Right kidney (tissue), 9 donors: ENCODE measurements at places on chromosomes 5 and 9.

DNA sequence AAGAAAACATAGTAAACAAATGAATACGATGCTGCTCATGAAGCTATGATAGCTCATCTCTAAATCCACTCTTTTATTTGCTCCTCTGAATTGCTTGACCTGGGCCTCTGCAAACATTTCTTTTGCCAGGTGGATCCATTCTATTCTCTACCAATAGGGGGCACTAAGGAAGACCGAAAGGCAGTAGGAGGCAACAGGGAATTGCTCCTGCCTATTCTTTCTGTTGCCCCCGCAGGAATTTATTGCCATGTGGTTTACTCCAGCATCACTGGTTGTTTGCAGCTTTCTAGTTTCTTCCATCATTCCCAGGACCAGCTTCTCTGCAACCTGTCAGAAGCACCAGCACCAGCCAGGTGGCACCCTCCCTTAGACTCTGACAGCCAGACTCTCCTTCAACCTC, 5.3 kb downstream of the GAPT start:
- no peak for DNase-seq

DNA sequence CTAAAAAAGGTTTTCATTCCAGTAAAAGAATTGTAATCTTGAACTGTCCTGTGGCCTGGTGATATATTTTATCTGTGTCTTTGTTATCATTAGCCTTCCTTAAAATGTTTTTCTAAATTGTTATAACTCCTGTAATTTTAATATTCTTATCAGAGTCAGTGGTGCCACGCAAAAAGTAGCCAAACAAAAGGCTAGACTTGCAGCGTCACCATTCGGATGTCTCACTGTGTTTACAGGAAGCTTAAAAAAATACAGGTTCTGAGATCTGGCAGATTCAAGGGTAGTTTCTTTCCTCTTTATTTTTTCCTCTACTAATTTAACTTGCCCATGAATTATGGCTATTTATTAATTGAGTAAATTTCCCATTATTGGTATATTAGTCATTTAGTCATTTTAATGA, 362.3 kb downstream of the MAT2B start:
- DNase-seq: no peak

DNA sequence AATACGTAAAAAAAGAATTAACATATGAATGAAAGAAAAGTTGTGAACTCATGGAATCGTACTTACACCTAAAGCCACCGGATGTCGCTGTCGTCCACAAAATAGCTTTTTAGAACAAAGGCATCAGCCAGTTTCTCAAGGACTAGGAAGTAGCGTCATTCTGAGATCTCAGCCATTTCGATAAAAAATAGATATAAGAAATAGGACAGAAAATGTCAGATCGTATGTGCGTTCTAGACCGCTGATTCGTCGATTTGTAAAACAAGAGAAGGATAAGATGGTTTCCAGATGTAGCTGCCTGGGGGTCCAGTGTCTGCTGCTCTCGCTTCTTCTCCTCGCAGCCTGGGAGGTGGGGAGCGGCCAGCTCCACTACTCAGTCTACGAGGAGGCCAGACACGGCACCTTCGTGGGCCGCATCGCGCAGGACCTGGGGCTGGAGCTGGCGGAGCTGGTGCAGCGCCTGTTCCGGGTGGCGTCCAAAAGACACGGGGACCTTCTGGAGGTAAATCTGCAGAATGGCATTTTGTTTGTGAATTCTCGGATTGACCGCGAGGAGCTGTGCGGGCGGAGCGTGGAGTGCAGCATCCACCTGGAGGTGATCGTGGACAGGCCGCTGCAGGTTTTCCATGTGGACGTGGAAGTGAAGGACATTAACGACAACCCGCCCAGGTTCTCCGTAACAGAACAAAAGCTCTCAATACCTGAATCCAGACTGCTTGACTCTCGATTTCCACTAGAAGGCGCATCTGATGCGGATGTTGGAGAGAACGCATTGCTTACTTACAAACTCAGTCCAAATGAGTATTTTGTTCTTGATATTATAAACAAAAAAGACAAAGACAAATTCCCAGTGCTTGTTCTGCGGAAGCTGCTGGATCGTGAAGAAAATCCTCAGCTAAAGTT, at the start of gene PCDHA10:
PCDHA10 (plus strand) TSS at position 126 of the 903 bp plus-strand sequence; CDS start at position 278, 152 bp downstream.
- DNase-seq: peak; percentile 3

DNA sequence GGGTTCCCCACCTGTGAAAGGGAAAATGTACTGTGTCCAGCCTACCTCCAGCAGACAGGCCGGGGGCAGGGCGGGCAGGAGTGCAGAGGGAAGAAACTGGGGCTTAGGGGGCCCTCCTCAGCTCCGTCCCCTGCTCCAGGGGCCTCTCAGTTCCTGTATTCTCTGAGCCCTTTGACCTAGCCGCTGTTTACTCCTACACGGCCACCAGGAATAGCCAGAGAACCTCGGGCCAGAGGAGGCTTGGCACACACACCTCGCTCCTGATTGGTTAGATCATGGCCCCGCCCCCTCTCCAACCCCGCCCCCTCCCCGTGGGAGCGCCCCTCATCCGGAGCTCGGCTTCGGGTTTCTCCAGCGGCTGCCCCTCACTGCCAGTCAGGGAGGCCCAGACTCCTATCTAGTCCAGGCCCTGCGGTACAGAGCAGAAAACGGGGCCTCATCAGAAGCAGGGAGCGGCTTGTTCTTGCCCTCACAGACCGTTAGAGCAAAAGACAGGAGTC, 2.2 kb downstream of the ST6GALNAC6 start:
- peak; percentile 74 for DNase-seq

- no peak for DNase-seq
These were observed 29.4 kb upstream of the N4BP3 start for GRCh38 chr5:178083922-178084321.

GRCh38 chr9:1804128-1804865, 210.8 kb upstream of the SMARCA2 start:
- no peak for DNase-seq

GRCh38 chr5:129459777-129460671, at the start of gene ADAMTS19:
Gene ADAMTS19 (plus strand): TSS chr5:129460298. CDS start chr5:129460392, 94 bp downstream.
- peak; percentile 82 for DNase-seq

GRCh38 chr9:37035648-37036370, 1.7 kb upstream of the PAX5 start:
- DNase-seq: peak; percentile 88

DNA sequence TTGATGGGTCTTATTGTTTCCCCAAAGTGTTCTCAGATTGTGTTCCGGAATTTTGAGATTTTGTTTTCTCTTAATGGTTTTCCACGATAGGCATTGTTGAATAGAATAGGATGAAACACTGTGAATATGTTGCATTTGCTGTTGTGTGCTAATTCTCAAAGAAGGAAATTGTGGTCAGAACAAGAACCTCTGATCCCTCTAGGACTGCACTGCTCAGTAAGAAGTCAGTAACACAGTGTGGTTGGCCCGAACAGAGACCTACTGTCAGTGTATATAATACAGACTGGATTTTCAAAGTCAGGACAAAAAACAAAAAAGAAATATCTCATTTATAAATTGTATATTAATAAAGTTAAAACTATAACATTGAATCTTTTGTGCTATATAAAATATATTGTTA, 494.8 kb downstream of the MAT2B start:
- DNase-seq: no peak

DNA sequence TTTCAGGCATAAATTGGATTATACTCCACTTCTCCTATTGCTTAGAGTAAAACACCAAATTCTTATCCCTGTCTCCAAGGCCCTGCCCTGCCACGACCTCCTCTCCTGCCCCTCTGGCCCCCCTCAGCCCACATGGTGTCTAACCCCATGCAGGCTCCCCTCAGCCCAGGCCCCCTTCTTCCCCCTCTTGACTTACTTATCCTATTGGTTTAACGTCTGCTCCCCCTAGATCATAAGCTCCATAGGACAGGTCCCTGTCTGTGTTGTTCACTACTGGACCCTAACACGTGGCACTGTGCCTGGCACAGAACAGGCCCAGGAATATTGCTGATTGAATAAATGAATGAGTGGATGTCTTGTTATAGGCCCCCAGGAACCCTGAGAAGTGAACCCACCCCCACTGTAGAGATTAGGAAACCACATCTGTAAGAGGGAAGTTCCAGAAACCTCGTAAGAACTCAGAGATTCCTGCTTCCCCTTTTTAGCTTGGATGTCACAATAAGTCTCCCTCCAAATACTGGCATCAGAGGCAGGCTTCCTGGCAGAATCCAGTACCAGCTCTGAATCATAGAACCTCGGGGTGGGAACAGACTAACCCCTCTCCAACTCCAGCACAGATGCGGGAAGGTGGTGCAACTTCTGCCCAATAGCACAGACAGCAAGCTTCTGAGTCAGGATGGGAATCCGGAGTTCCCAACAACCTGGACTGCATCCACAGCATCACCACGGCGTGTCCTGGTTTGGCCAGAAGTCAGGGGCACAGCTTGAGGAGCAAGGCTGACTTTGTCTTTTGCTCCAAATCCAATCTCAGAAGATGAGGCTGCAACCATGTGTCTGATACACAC, 31.5 kb downstream of the HRH2 start:
- no peak for DNase-seq

DNA sequence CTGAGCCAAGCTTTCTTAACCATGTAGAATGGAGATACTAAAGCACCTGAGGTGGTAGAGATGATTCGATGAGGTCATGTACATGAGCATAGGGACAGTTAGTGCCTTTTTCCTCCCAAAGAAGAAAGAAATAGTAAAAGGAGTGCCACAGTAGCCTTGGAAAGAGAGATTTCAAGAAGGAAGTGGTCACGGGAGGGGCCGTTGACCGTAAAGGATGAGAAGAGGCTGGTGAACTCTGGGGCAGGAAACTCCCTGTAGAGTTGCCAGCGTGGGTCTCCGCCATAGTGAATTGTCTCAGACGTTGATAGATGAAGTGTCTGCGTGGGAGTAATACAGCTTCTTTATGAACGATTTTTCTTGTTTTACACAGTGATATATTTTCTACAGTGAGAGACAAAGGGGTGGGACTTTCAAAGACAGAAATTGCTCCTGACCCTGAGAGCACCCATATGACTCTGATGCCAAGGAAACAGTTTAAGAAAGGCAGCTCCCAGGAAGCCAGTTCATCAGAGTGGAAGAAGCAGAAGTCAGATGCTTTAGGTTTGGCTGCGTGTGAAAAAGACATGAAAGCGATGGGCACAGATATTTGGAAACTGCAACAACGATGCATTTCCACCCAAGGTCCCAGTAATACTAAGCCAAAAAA, 41.3 kb downstream of the UGCG start:
- DNase-seq: no peak

DNA sequence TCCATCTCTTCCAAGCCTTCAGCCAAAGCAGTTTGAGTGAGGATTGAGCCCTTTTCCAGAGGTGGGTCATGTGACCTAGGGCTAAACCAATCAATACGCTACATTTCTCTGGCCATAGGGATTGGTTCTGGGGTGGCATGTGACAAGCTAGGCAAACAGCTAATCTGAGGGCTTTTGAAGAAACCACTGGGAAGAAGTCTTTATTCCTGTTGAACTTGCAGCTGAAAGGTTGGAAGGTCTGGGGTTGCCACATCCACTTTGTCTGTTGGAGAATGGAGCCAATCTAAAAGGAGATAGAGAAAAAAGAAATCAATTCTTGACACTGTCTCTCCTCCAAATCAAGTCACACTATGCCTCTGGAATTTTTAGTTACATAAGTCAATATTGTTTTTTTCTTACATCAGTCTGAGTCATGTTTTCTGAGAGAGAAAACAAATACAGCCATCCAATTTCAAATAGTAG, 637.8 kb upstream of the WWC1 start:
- DNase-seq: no peak

- DNase-seq: no peak
These were observed 285.2 kb downstream of the SMARCA2 start for GRCh38 chr9:2300325-2300724.

- DNase-seq: no peak
These were observed 118.7 kb downstream of the AUH start for GRCh38 chr9:91243029-91243428.

- DNase-seq: peak; percentile 89
These were observed at the start of gene NR2F1 for GRCh38 chr5:93582677-93583438. Gene NR2F1 (plus strand): TSS chr5:93583222. CDS start chr5:93585024, 1,802 bp downstream.

GRCh38 chr5:59597690-59598546, 295.6 kb downstream of the PDE4D start:
- DNase-seq: no peak

GRCh38 chr9:99531313-99531712, 290.4 kb upstream of the NR4A3 start:
- no peak for DNase-seq

GRCh38 chr9:97518909-97519307, 17.4 kb downstream of the TMOD1 start:
- DNase-seq: no peak

- DNase-seq: no peak
These were observed 256 bp upstream of the CLINT1 start for GRCh38 chr5:157859227-157859575.

GRCh38 chr9:127370147-127370579, 26.8 kb upstream of the SLC2A8 start:
- DNase-seq: no peak

GRCh38 chr5:96242571-96242970, 190.5 kb downstream of the PCSK1 start:
- DNase-seq: no peak

DNA sequence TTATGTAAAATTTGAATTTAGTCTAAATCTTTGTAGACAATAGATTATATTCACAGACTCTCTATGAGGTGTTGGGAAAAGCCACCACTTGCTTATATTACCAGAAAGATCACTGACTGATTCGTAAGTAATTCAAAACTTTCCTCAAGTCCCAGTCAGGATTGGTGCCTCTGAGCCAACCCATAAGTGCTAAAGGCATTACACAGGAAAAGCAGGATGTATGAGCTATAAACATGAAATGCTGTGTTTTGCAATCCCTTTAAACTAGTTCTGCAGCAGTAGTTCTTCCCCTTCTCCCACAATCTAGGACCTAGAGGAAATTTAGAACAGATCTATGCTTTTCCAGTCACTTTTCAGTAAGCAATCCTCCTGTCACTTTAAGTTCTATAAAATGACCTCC, 48.0 kb downstream of the SHLD3 start:
- DNase-seq: no peak

DNA sequence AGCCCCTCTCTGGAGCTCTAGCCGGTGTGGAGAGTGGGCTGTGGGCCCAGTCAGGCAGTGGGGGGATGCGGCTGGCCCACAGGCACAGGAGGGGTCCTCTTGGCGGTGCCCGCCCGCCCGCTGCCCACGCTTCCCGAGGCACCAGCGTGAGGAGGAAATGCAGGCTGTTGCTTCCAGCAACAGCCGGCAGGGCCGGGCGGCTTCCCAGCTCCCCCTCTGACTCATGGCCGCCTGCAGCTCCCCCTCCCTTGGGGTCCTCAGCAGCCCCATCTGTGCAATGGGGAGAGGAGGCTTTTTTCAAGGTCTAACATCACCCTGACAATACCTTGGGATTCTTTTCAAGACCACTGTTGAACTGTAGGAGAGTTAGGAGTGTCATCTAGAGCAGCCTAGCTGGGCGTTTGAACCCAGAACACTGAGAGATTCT, 10.4 kb downstream of the CXXC5 start:
- no peak for DNase-seq

GRCh38 chr5:73322437-73323076, 126.0 kb downstream of the FOXD1 start:
- no peak for DNase-seq

DNA sequence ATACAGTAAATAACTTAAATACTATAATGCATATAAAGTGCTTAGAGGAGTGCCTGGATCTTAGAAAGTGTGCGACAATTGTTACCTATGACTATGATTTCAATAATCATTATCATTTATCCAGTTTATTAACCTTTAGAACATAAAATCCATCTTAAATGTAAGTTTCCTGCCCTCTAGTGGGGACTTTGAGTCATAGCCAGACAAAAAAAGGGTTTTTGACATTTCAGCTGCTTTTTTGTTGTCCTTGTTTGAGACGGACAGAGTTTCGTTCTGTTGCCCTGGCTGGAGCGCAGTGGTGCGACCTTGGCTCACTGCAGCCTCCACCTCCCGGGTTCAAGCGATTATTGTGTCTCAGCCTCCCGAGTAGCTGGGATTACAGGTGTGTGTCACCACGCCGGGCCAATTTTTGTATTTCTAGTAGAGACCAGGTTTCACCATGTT, 9.7 kb upstream of the C9orf152 start:
- DNase-seq: peak; percentile 39
